ENCODE measurements at places on chromosomes 4 and X. TPM values are rescaled to one million over a fixed set of nuclear protein-coding genes. Genes with fewer than 3 reads are reported as not detected.

FRAS1 gene
- total RNA-seq = 2.0 TPM

CXCL11 gene
- 1.7 TPM for total RNA-seq

CENPVL1 gene
- total RNA-seq = not detected

ZCCHC18 gene
- total RNA-seq = under 0.01 TPM

C4orf36 gene
- total RNA-seq = not detected

ZNF157 gene
- under 0.01 TPM for total RNA-seq

UBE2A gene
- total RNA-seq = 35.6 TPM

RIPPLY1 gene
- not detected for total RNA-seq

RBBP7 gene
- total RNA-seq = 208 TPM

All from melanocyte of skin (primary cell).